ENCODE measurements at places on chromosomes 1 and 21.

- no peak for DNase-seq
Observed at GRCh38 chr21:37642493-37642892, 273.8 kb downstream of the KCNJ6 start.

- no peak for DNase-seq
Observed at GRCh38 chr1:236638945-236639344, 34.6 kb upstream of the HEATR1 start.

GRCh38 chr1:158248118-158248517 is 6.1 kb upstream of the CD1A start:
- no peak for DNase-seq

DNA sequence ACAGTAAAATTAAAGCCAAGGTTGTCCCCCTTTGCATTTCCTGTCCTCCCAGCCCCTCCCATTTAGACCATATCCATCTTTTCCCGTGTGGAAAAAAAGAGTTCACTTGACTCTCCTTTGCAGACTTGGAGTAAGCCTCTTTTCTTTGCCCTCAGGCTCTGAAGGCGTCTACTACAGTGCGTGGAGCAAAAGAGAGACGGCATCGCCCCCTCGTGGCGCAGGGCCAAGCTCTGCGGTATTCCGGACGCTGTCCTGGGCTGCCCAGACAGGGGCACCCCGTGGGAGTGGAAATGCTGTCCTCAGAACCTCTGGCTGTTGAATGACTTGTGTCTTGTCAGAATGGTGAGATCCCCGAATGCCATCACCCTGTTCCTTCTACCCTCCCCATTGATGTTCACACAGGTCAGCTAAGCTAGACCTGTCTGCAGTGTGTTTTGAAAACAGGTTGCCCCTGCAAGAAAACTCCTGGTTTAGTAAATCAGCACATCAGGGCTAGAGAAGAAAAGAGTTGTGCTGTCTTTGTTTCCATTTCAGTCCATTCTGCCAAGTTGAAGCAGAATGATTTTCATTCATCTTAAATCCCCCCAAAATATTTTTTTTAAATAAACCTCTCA is 12.3 kb upstream of the GJA8 start:
- no peak for DNase-seq

- no peak for DNase-seq
Observed at GRCh38 chr1:42962641-42963377, 4.1 kb upstream of the SLC2A1 start.

GRCh38 chr1:118160806-118161205 is 24.2 kb downstream of the SPAG17 start:
- no peak for DNase-seq

DNA sequence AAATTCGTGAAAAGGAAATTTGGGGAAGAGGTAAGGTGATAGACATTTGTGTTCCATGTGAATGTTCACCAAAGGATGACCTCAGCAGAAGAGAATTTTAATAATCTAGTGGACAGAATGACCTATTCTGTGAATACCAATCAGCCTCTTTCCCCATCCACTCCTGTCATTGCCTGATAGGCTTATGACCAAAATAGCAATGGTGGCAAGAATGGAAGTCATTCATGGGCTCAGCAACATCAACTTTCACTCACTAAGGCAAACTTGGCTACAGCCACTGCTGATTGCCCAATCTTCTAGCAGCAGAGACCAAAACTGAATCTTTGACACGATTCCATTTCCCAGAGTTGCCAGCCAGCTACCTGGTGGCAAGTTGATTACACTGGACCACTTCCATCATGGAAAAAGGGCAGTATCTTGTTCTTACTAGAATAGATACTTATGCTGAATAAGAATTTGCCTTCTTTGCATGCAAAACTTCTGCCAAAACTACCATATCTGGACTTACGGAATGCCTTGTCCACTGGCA is 348.7 kb upstream of the PBX1 start:
- no peak for DNase-seq

DNA sequence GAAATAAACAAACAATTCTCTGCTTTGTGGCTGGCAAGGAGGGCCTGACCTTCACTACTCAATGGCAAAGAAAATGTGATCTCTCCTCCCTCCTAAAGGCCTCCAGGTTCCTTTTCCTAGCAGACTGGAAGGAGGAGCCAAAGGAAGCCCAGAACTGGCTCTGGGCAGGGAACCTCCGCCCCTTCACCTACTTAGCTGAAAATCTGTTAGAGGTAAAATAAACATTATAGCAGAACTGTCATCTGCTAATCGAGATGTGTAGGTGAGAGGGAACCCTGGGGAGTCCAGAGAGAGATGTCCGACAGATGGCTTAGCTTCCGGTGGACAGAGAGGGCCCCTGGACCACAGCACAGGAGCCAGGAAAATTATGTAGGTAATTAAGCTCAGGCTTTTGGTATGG is 75.2 kb upstream of the KCNA3 start:
- DNase-seq, result no peak

DNA sequence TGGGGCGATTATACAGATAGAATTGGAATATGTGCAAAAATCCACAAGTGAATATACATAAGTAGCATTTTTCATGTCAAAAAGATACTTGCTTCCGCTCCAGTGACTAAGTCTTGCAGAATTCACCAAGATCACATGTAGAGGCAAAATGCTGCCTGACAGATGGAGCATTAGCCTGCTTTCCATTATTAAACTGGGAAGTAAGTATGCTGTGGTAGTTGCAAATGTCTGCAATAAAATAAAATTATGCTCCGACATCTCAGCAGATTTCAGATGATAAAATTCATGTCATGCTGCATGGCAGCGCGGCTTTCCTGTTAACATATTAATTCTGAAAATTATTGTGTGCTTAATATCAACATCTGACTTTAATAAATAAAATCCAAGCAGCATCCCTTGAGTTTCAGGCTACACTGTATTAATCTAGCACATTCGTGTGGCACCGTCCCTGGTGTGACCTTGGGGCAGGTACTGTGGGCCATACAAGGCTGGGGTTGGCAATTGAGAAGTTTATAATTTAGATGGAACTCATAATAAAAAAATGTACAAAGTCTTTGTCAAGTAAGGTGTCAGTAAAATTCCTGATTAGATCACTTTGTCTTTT is 366.4 kb upstream of the ZP4 start:
- no peak for DNase-seq

- DNase-seq, result no peak
Observed at GRCh38 chr1:109864930-109865612, 45.6 kb upstream of the CSF1 start.

Measured in Panc1 (cell line).